ENCODE measurements at places on chromosomes 7 and 10.

- no peak for DNase-seq
Observed at GRCh38 chr10:105837951-105838350, 1196.9 kb downstream of the SORCS3 start.

DNA sequence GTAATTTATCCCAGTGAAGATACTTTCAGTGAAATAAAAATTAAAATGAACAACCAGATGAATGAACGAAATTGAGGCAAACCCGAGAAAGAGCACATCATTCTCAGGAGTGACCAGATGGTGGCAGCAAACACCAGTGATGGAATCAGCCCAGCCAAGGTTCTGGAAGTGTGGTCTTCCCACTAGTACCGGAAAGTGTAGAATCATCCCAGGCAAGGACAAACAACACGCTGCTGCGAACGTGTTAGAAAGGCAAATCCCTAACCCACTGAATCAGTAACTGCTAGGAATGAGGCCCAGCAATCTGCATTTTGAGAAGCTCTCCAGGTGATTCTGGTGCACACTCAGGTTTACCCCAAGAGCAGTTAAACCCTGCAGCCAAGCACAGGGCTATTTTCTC, 15.5 kb upstream of the SLC18A3 start:
- DNase-seq, result no peak

DNA sequence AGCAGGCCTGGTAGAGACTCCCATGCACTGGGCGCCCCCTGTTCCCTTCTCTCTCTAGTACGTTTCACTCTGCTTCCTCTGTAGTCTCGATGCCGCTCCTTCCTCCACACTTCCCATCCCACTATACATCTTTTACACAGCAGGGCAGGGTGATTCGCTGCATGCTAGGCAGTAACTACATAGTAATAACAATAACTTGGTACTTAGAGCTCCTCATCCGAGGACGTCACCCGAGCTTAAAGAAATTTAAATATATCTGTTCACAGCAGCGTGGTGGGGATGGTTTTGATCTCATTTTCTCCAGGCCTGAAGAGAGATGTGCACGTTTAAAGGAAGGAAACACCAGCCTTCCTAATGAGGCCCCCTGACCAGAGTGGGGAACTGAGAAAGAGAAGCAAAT, 276.9 kb downstream of the SKAP2 start:
- DNase-seq, result no peak

- no peak for DNase-seq
Observed at GRCh38 chr7:114722562-114722961, 199.3 kb upstream of the MDFIC start.

GRCh38 chr7:158999496-158999895, 143.1 kb downstream of the DYNC2I1 start:
- no peak for DNase-seq

GRCh38 chr10:6786579-6787031, 206.5 kb upstream of the PRKCQ start:
- no peak for DNase-seq

DNA sequence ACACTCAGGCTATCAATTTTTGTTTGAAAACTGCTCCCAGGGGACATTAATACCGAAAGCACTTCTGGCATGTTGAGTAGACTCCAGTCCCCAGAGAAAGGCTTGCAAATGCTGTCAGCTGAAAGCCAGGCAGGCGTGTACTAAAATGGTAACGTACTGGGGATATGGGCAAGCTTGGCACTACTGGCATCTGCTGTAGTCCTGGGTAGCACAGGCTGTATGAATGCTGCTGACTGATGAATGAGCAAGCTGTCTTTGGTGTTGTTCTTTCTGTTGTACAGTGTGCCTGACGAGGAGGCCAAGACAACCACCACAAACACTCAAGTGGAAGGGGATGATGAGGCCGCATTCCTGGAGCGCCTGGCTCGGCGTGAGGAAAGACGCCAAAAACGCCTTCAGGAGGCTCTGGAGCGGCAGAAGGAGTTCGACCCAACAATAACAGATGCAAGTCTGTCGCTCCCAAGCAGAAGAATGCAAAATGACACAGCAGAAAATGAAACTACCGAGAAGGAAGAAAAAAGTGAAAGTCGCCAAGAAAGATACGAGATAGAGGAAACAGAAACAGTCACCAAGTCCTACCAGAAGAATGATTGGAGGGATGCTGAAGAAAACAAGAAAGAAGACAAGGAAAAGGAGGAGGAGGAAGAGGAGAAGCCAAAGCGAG, 53.5 kb upstream of the AGBL3 start:
- DNase-seq, result no peak

DNA sequence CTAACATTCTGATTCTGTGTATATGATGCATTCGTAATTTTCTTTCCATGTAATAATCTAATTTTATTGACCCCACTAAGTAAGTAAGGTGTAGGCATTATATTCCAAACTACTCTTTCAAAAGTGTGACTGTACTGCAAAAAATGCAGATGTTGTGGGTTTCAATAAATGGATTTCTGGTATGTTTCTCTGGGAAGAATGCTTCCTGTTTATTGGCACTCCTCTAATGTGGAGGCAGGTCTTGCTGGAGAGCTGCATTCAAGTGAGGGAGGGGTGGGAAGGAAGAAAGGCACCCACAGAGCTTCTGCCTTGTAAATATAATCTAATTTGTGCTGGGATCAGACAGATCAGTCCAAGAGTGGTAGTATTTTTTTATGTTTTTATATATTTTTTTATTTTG, 23.9 kb downstream of the ST7 start:
- no peak for DNase-seq

GRCh38 chr10:80144067-80144695, 11.7 kb downstream of the PLAC9 start:
- DNase-seq, result no peak

DNA sequence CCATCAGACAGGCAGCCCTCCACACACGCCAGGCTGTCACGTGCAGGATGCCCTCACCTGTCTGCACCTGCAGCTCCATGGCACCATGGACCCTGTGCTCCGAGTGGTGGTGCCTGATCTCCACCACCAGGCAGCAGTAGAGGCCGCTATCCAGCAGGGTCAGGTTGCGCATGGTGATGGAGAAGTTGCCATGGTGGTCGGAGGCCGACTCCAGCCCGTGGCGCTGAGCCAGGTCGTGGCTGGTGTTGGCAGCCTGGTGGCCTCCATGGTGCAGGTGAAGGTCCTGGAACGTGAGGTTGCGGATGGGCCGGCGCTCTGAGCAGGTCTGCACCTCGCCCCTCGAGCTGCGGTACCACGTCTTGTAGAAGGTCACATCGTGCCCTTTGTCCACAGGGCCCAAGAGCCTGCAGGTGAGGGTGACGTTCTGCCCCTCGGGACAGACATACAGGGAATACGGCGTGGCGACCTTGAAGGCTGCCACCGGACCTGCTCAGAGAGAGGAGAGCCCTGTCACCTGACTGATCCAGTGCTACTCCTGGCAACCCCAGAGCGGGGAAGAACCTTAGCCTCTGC, 11.7 kb downstream of the VSIR start:
- no peak for DNase-seq

DNA sequence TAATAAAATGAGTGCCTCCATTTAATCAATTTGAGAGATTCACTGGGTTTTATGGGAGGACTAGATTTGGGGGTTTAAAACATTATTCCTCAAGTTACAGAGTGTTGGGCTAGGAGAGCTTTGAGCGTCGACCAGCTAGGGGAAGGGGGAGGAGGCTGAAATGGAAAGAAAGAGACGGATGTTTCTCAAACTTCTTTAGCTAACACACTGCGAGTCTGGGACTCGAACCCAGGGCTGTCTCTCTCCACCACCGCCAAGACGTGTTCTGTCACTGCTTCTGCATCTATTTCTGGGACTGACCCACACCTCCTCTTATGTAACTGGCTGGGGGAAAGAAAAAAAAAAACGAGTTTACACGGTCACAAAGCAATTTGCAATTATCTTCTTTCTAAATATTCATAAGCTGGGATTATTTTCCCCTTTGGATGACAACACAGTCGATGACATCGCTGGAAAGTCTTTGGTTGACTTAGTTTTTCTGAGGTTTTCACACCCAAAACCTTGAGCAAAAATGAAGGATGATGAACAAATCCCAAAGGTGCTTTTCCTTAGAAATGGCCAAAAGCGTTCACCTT, 27.2 kb downstream of the CHST15 start:
- DNase-seq, result no peak

GRCh38 chr10:52463826-52464225, 149.7 kb downstream of the DKK1 start:
- DNase-seq, result no peak

DNA sequence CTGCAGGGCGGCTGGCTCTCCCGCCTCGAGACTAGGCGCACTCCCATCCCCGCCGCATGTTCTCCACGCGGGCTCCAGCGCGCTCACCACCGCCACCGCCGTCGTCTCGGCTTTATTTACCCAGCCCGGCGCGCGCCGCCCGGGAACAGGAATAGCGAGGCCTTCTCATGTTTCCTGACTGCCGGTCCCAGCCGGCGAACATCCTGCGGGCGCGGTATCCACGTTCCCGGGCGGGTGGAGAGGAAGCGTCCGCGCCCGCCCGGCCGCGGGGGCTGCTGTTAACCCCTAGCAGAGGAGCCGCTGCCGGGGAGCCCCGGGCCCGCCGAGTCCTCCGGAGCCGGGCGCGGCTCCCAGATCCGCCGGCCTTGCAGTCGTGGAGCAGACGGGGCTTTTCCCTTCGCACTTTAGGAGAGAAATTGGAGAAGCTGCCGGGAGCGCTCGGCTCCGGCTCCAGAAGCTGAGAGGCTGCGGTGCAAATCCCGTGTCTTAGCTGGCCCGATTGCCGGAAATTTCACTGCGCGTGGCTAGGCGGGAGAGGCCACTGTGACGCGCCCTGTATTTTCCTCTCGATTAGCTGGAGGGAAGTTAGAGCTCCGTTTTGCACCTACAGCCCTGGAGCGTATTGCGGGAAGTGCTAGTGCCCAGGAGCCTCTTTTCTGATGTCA, at the start of gene MKX:
TSS of gene MKX (minus strand) at position 88 of the 665 bp plus-strand sequence. CDS start 2,404 bp downstream, outside the sequence.
- no peak for DNase-seq

GRCh38 chr7:92839901-92840300, 3.5 kb upstream of the CDK6 start:
- DNase-seq, result no peak

- no peak for DNase-seq
Observed at GRCh38 chr10:127996586-127996985, 89.7 kb downstream of the PTPRE start.

DNA sequence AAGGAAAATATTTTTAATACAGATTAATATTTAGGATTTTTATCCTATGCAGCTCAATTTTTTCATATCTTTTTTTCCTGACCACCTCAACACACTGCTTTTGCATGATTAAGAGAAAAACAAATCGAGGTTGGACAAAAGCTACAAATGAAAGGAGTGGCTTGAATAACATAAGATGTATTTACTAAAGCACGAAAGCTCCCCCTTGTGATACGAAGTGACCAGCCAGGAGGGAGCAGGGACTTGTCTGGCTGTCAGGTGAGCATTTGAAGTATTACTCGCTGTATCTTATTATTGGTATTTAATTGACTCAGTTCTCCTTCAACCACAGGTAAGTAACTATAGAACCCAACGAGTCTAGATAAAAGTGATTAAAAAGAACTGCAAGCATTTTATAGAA, 265.2 kb upstream of the PHF14 start:
- DNase-seq, result no peak

Data from stimulated activated CD8-positive, alpha-beta memory T cell treated with anti-CD3 and anti-CD28 coated beads, Interleukin-12 subunit alpha, Interleukin-12 subunit beta, amount 100 ng/mL, for 4 hours (primary cell).